ENCODE measurements at places on chromosomes 5 and 9.

DNA sequence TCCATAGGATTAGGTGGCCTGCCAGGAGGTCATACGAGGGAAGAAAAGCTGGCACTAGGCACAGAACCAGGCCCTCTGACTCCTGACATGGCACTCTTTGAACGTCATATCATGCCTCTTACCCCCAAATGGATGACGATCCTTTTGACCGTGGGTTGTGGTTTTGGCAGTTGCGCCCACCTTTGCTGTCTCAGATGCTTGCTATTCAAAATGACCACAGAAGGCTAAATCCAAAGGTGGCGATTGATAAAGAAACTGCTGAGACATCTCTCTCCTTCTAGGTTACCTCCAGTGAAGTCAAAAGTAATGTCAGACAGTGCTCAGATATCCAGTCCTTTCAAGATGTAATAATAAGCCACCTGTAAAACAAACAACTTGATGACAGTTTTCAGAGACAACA is 385.0 kb downstream of the EFNA5 start:
- no peak for DNase-seq

DNA sequence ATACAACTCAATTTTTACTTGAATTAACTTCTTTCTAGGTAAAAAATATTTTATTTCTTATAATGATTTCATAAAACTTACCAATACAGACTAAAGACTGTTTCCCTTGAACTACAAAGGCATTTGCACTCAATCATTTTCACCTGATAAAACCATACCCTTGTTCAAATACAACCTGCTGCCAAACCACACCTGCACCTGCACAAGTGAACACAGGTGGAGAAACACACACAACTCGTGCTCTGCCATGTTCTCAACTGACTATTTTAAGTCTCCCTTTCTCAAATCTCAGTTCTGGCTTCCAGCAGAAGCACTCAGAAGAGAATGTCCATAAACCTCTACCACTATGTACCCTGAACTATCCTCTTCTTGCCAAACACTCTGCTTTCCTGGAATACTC is 1892.1 kb downstream of the MAT2B start:
- no peak for DNase-seq

- DNase-seq: no peak
These were observed 14.4 kb upstream of the ZDHHC11 start for GRCh38 chr5:865168-865521.

GRCh38 chr9:32915802-32916201 is 85.6 kb downstream of the APTX start:
- no peak for DNase-seq

DNA sequence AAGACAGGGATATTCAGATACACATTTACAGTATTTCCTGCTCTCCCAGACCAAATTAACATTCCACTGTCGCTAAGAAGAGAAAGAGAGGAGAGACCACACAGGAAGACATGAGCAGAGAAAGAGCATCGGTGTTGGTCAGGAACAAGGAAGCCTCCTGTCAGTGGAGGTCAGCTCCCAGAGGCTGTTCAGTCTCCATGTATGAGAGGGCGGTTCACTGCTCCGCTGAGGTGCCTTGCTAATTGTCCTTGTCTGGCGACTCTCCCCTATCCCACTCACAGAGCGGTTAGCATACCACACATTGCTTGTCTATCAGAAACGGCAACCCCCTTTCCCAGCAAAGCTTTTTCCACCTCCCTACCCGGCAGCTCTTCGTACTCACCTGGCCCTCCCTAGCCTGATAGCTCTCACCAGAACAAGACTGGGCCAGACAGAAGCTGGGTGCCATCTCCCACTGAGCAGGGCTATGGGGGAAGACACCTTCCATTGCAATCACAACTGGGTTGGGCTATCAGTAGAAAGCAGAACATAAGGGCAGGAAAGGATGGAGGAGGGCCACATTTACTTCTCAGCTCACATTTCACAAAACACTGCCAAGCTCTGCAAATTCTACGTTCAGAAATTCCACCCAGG is 58.6 kb upstream of the LMNB1 start:
- no peak for DNase-seq

DNA sequence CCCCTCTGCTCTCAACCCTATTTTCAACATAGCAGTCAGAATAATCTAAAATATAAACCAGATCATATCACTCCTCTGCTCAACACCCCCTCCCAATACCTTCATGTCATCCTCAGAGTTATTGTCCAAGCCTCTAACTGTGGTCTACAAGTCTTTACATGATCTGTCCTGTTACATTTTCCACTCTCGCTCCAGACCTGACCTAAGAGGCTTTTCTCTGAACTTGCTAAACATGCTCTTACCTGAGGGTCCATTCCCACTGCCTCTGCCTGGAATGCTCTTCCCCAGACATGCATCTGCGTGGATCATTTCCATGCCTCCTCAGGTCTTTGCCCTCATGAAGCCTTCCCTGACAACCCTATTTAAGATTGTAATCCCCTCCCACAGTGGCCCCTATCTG is 12.0 kb downstream of the NIPSNAP3B start:
- DNase-seq: no peak

GRCh38 chr5:177005619-177006264 is 837 bp downstream of the UIMC1 start:
- peak; percentile 53 for DNase-seq

GRCh38 chr9:79584655-79584982 is 12.9 kb downstream of the TLE4 start:
- no peak for DNase-seq

DNA sequence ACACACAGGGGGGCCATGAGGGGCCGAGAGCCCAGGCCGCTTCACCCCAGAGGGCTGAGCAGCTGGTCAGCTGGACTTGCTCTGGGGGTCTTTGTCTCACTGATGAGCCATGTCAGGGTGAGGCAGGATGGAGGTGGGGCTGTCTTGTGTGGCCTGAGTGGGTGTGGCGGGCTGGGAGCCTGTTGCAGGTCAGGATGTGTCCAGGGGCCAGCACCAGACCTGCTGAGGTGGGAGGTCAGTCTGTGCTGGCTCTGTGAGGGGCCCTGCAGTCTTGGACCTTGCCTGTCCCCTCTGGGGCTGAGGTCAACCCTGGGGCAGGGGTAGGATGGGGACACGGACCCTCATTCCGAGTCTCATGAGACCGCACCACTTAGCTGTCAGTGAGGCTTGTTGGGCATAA is 56.9 kb downstream of the RXRA start:
- DNase-seq: no peak

DNA sequence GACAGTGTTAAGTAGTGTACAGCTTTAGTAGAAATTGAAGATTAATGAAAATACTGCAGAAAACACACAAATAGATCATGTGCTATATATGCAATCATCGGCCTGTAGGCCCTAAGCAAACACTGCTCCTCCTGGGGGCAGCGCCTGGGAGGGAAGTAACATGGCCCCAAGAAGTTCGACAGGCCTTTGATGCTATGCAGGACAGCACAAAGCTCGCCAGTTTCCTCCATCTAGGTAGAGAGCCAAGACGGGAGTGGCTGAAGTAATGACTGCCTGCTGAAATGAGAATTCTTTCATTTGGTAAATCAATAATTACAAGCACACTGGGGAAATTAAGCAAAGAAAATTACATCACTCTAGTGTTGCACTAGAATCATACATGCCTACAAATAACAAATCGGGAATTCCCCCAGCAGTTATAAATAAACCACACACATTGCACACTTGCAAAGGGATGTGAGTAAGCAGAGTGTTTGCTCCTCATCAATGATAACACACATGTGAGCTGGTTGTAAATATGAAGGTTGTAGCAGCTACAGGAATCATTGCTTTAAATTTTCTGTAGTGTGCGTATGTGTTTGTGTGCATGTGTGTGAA is 219.9 kb upstream of the NFIL3 start:
- DNase-seq: no peak

- DNase-seq: no peak
These were observed 191.1 kb upstream of the PIK3R1 start for GRCh38 chr5:68024426-68024825.

- no peak for DNase-seq
These were observed 147.8 kb downstream of the MAPKAP1 start for GRCh38 chr9:125559194-125559593.

DNA sequence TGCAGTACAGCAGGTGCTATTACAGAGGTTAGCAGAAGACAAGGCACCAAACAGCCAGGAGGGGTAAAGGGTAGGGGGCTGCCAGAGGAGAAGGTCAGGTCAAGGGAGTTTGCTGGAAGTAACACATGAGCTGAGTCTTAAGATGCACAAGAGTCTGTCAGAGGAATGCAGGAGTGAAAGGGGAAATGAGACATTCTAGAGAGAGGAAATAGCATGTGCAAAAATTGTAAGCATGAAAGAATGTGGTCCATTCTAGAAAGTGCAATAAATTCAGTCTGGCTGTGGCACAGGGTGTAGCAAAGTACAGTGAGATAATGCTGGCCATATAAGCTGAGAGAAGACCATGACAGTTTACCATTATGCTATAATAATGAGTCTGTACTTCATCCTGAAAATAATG is 6.6 kb downstream of the GOLGA1 start:
- DNase-seq: no peak

- DNase-seq: no peak
These were observed 32.0 kb upstream of the DHFR start for GRCh38 chr5:80686757-80687156.

DNA sequence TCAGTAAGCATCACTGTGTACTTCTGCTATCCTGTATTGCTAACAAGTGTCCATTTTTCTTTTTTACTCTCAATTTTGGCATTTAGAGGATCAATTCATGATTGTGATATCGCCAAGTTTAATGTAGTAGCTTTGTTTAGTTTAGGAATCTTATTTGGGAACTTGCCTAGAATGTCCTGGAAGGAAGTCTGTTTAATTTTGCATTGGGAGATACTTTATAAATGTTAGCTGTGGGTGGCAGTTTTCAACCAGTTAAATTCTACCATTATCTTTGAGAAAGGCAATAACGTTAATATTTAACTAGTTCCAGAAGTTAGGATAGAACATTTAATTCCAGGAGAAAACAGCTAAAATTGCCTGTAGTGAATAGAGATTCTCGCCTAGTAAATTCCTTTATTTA is 78.6 kb downstream of the PBX3 start:
- DNase-seq: no peak

GRCh38 chr9:71824257-71824656 is 55.9 kb upstream of the CEMIP2 start:
- DNase-seq: no peak

DNA sequence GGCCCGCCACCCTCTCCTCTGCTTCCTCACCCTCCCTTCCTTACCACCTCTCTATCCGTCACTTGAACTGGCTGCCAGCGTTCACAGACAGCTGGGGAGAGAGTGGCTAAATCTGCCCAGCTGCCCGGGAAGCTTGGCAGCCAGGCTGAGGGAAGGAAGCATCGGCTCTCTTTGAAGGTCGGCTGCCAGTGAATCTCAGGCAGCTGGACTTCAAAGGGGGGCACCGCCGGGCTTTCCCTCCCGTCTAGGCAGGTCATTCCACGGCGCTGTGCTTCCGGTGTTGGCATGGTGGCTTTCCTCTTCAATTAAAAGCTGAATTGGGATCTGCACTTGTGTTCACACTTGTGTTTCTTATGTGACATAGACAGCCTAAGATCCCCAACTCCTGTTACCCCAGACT is 174.0 kb downstream of the GDNF start:
- peak; percentile 47 for DNase-seq

GRCh38 chr5:100840789-100841188 is 62.3 kb downstream of the ST8SIA4 start:
- DNase-seq: no peak

DNA sequence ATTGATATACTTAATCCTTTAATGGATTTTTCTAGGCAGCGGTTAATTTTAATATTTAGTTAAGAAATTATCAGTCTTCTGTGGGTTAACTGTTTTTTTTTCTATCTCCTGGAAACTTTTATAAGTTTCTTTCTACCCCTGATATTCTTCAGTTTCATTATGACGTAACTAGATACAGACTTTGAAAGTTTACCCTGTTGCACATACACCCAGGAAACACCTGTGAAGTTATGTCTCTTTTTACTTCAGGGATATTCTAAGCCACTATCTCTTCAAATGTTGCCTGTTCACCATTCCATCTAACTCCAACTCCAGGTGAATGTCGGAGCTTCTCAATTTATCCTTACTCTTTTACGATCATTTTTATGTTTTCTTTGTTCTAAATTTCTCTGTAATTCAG is 329.0 kb downstream of the ICE1 start:
- DNase-seq: no peak

- DNase-seq: no peak
These were observed 192.0 kb downstream of the MTRR start for GRCh38 chr5:8060953-8061429.
